ENCODE measurements at places on chromosomes 12 and 14.

DNA sequence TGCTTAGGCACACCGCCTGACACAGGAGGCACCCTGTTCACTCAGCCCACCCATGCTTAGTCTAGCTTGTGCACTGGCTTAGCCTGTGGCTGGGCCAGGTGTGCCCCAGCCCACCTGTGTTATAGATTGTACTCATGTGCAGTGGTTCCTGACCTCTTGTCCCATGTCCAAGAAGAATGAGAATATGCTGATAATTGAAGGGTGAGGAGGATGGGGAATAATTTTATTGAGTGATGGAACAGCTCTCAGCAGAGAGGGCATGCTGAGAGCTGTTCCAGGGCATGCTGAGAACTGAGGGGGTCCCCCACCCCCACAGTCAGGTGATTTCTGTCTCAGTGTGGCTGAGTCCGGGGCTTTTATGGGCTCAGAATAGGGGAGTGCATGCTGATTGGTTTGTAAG is 395.9 kb downstream of the FUT8 start:
- no peak for DNase-seq

- DNase-seq: no peak
Observed at GRCh38 chr14:96100161-96101064, 61.3 kb downstream of the C14orf132 start.

- no peak for DNase-seq
Observed at GRCh38 chr12:110936367-110937103, 16.2 kb upstream of the MYL2 start.

DNA sequence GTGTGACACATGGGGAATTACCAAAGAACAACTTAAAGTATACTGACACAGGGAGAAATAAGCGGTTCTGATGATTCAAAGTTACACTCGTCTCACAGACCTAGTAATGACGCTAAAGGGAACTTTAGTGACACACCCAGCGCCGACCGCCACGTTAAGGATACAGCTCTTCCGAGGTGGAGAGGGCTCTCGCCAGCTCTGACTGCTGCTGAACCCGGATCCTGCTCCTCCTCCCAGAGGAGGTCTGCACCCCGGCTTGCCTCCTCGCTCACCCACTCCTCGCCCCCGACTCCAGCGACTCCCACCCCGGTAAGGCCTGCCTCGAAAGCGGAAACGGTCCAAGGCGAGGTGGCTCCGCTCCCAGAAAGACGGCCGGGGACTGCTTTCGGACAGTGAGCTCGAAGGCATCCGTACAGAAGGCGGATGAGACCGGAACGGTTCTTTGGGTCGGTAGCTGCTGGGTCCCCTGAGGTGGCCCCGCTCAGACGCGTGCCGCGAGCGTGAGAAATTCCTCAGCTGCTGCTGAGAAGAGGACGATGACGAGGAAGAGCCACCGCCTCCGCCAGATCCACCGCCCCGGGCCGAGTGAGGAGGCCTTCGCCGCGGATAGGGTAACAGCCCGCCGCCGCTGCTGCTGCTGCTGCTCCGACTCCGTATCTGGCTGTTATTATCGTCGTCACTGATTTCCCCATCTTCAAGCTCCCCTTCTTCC is 643 bp downstream of the ZFC3H1 start:
- DNase-seq: no peak

GRCh38 chr14:98022541-98023520 is 1225.6 kb downstream of the VRK1 start:
- DNase-seq: no peak

GRCh38 chr14:30005114-30005808 is 77.6 kb upstream of the PRKD1 start:
- no peak for DNase-seq

DNA sequence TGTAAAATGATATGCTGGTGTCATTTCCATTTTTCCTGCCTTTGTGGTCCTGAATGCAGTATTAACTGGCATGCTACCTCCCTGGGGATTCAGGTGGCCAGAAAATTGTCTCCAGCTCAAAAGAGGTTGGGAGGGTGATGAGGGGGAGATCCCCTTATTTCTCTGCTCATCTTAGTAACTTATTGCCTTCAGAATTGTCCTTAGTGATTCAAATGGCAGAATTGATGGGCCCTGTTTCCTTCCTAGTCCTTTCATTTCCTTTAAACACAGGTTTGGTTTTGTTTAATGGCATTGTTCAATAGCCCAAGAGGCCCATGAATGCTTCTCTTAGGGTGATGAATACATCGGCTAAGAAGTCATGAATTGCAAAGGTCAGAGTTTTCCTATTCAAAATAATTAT is 207.0 kb downstream of the SLC41A2 start:
- peak; percentile 19 for DNase-seq

DNA sequence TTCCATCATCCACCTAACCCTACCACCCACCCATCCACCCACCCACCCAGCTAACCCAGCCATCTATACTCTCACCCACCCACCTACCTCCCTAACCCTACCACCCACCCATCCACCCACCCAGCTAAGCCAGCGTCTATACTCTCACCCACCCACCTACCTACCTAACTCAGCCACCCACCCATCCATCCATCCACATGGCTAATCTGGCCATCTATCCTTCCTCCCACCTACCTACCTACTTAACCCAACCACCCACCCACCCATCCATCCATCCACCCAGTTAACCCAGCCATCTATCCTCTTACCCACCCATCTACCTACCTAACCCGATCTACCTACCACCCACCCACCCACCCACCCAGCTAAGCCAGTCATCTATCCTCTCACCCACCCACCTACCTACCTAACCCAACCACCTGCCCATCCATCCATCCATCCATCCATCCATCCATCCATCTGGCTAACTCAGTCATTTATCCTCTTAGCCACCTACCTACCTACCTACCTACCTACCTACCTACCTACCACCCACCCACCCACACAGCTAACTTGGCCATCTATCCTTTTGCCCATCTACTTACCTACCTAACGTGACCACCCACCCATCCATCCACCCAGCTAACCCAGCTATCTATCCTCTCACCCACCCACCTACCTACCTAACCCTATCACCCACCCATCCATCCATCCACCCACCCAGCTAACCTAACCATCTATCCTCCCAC is 44.1 kb downstream of the RFLNA start:
- no peak for DNase-seq

DNA sequence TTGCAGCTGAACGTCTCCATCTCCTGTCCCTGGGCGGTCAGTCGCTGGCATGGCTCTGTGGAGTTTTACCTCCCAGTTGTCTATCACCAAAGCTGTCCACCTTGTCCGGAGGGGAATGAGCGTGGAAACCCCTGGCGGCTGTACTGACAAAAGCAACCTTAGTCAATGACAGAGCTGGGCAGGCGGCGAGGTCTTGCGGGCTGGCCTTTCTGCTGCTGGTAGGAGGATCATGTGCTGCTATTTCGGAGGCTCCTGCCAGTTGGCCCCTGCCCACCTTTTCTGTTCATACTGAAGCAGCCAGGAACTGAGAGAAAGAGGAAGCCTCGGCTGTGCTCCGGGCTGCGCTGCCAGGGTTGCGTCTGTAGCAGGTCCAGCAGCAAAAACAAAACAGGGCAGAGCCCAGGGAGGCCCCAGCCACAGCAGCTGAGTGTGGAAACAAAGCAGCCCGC is 57.7 kb downstream of the HMGA2 start:
- no peak for DNase-seq

- no peak for DNase-seq
Observed at GRCh38 chr12:20369305-20370013, 1.1 kb downstream of the PDE3A start.

DNA sequence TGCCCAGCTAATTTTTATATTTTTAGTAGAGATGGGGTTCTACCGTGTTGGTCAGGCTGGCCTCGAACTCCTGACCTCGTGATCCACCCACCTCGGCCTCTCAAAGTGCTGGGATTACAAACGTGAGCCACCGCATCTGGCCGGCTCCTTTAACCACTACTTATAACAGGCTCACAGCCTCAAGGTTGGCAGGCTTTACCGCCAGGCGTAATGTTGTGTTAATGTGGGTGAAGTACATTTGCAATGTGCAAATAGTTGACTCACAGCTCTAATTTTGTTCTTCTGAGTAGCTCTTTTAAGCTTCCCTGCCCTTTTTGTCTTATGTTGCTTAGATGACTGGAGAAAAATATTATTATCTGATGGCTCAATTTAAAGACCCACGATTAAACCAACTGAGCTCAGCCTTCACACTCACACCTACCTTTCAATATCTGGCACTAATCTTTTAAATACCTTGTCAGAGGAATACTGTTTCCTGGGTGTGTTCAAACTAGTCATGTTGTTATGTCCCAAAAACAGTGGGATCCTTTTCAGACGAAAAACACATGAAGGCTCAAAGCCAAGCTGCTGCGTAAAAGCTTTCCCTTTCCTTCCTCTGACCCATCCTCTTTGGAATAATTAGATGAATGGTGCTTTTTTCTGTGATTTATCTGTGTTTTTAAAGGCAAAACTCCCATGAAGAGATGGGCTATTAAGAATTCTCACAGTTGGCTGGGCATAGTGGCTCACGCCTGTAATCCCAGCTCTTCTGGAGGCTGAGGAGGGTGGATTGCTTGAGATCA is 57.2 kb upstream of the USP44 start:
- no peak for DNase-seq
